Left renal pelvis (tissue), 4 donors: ENCODE measurements at places on chromosomes 4 and X.
A peak's percentile ranks its signal among the peaks of the same experiment; 100 is the strongest.

- DNase-seq = no peak
Measured at GRCh38 chrX:108516184-108516583, 76.5 kb downstream of the COL4A5 start.

GRCh38 chr4:185472103-185472542 is 590 bp upstream of the CCDC110 start:
- DNase-seq = peak; percentile 7

DNA sequence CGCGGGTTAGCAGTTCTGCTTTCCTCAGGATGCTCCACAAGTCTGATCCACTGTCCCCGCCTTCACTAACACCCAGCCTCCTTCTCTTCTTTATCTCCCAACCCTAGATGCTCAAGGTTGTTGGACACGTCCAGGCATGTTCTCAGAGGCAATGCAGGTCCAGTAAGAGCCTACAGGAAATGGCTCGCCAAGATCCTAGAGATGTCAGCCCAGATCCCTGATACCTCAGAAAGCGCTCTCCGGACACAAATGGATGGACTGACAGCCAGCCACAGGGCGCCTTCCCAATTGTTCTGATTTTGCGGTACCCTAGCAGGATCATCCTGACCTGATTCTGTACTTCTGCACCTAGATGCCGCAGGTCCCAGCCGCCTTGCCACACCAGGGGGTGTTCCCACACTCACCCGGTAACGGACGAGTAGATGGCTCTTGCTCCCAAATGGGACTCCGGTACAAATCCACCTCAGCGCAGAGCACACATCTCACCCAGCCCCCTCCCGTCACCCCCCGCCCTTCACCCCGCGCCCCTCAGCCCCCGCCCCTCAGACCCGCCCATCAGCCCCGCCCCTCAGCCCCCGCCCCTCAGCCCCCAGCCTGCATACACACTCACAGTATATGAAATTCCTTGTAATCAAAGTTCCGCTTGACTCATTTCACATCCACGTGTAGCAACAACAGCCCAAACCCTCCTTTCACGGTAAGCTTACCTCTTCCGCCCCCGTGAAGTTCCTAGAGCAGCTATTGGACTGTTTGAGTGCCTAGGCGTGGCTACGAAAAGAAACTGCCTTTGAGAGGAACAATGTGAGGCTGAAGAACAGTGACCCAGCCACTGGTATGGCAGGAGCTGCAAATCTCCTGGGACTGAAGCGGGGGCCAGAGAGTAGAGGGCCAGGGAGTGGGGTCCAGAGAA is at the start of gene EDA2R:
EDA2R (minus strand) TSS at position 488 of the 910 bp plus-strand sequence. CDS start 23,058 bp downstream, outside the sequence.
- peak; percentile 27 for DNase-seq

GRCh38 chr4:2366252-2367192 is 51.9 kb downstream of the ZFYVE28 start:
- no peak for DNase-seq

- no peak for DNase-seq
Measured at GRCh38 chrX:112577146-112577545, 102.6 kb downstream of the LHFPL1 start.

DNA sequence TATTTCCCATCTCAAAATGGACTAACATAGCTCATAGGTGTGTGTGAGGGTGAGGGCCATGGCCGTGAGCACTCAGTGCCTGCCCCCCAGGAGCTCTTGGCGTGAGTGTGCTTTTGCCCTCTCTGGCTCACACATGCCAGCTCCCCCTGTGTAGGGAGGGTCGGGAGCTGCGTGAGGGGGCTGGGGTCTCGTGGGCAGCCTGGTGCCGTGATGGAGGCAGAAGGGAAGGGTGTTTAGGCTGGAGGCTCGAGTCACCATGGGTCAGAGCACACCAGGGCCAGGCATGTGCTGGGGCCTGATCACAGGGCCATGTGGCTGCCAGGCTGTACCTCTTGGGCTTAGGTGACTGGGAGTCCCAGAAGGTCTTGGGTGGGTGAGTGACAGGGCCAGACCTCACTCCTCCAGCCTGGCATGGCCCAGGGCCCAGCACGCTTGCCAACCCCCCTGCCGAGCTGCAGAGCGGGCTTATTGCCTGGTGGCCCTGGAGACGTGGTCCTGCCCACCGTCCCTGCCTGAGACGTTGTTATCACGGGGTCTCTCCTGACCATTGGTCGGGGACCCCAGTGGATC is 44.0 kb downstream of the ADRA2C start:
- no peak for DNase-seq

- DNase-seq = no peak
Measured at GRCh38 chr4:147428583-147428982, 52.3 kb upstream of the EDNRA start.

DNA sequence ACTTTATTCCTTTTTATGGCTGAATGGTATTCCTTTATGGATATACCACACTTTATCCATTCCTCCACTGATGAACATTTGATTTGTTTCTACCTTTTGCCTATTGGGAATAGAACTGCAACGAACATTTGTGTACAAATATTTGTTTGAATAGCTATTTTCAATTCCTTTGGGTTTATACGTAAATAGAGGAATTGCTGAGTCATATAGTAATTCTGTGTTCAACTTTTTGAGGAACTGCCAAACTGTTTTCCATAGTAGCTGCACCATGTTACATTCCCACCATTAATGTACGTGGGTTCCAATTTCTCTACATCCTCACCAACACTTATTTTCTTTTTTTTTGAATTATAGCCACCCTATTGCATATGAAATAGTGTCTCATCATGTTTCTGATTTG is 156.5 kb upstream of the ATP6AP2 start:
- DNase-seq = no peak
